ENCODE measurements at places on chromosomes 7 and 10.
A peak's percentile ranks its signal among the peaks of the same experiment; 100 is the strongest.

DNA sequence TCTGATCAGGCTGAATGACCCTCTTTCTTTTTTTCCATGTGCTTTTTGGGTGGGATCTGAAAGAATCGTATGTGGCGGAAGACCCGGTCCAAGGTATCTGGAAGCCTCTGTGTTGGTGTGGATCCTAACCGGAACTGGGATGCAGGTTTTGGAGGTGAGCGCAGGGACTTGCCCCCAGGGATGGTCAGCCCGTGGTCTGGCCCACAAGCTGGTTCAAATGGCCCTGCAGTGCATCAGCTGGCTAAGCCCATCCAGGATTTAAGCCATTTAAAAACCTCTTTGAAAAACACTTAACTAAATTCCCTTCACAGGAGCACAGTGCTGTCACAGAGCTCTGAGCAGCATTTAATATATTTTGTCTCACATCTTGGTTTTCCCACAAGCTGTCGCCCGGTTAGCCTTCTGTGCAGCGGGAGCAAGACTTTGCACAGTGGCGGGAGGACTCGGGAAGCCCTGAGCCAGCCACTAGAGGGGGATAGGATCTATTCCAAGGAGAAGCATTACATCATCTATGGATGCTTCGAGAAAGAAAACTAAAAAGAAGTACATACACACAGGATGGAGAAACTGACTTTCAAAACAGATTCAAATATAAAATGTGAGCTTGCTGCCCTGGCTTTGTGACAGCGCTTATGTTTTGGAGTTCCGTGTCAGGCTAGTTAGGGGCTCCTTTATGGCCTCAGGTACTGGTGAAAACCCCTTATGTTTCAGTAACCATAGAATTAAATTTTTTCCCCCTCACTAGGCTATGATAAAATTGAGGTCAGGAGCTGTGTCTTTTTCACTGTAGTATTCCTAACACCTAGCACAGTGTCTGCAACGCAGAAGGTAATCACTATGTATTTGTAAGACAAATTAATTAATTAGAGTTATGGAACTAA lies 11.3 kb downstream of the CPA2 start:
- peak; percentile 82 for DNase-seq

DNA sequence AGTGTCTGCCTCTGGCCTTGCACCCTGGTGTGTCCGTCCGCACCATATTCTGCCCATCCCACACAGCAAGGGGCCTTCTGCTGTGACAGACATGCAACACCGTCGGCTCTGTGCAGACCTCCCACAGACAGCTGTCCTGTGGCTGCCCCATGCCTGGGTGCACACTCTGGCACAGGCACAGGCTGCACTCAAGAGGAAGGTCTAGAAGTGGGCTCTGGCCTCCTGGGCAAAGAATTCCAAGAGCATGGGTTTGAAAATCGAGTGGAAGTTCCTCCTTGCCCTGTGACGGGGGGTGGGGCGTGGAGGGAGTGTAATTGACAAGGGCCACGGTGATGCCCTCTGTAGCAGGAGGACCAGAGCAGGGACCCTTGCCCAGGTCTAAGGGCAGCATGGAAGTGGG lies 4.3 kb upstream of the LOXL4 start:
- DNase-seq = peak; percentile 50

DNA sequence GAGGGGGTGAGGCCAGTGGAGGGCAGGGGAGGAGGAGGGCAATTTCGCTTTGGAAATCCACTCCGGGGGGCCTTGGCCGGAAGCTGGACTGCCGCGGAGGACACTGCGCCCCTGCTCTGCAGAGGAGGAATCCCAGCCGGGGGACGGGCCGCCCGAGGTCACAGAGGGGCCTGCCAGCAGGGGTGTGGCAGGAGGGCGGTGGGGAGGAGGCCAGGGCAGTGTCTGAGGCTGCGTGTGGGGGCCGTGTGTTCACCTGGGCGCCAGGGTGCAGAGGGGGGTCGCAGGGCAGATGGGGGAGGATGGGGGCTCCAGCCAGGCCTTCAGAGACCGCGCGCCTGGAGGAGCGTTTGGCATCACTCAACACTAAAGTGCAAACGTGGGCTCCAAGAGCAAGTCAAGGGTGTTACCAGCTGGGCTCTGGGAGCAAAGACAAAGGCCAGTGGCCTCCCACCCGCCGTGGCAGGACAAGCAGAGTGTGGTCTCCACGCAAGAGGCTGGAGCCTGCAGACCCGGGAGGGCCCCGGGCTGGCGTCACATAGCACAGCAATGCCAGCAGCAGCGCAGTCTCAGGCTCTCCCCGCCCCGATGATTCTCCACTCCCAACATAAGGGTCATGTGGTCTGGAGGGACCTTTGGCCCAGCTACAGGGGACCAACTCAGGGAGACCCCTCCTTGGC lies 45.3 kb upstream of the DNAJB6 start:
- no peak for DNase-seq

- DNase-seq = no peak
Observed at GRCh38 chr10:1182280-1183032, 126.3 kb downstream of the WDR37 start.

DNA sequence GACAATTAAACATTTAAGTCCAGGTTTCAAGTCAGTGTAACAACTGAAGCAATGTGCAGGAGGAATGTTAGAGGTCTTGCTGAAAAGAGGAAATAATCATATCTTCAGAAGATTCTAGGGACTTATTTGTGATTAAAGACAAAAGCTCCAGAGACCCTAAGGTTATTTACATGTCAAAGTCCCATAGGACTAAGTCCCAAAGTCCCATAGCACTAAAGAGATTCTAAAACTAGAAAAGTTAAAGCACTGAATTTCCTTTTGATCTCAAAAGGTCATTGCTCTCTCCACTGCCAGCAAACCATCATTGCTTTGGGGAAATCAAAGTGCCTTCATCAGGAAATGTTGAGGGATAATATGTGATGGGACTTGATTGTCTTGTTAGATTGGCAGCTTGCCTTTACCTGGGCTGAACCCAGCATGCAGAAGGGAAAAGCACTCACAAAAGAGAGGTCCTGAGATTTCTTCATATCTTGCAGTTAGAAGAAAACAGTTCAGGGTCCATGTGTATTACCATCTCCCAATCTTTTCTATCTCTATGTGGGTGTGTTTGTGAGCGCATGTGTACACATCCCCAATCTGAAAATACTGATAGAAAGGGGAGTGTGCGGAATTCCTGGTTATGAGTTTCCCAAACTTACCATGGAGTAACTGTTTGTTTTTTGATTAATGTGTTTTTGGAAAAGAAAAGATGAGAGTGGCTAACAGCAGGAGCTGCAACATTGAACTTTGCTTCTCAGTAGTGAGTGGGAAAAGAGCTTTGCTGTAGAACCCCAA lies 21.8 kb downstream of the NUDT13 start:
- no peak for DNase-seq

DNA sequence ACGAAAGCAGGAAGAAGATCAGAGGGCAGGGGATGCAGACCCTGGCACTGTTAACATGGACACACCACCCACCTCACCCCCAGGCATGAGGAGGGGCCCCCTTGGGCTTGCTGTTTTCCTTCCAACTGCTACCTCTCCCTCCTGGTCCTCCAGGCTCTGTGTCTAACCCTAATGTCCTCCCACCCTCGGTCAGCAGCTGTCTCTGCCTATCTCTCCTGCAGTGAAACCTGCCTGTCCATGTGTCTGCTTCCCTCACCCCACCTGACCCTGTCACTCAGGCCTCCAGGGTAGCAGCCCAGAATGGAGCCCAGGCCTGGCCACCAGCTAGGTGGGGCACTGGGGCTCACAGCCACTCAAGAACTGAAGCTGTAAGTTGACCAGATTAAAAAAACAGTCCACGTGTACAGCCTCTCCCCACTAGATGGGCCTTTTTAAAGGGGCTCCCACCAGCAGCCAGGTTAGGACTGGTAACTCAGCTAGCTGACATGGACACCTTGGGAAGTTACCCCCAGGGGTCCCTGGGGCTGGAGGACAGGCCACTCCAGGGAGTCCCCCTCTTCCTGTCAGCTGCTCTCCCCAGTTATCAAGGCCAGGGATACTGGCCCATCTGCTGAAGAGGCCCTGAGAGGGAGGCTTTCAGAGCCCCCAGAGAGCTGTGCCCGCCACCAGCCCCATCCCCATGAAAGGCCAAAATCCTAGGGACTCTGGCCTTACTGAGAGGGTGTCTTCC lies 1.5 kb downstream of the SMARCD3 start:
- no peak for DNase-seq

DNA sequence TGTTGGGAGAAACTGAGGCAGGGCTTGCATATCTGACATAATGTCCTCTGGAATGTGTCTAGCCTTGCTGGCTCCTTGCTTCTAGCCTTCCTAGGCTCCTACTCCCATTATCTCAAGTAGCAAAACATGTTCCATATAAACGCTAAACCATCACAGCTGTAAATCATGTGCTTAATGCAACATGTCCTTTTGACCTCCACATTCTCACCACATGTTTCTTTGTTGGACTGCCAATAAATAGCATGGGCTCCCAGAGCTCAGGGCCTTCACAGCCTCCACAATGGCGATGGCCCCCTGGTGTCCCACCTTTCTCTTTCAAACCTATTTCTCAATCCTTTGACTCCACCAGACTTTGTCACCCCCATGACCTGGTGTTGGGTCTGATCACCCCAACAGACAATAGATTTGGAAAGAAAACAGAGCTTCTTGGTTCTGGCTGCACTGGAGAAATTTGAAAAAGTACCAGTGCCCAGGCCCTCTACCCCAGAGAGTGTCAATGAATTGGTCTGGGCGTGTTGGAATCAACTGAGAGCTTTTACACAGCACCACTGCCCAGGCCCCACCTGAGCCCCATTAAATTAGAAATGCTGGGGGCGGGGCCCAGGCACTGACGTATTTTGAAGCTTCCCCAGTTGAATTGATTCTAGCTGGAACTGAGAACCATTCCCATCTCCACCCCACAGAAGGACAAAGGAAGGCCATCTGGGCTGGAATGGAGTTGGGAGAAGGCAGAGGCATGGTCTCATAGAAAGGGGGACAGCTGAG lies 41.3 kb upstream of the GGCT start:
- no peak for DNase-seq

DNA sequence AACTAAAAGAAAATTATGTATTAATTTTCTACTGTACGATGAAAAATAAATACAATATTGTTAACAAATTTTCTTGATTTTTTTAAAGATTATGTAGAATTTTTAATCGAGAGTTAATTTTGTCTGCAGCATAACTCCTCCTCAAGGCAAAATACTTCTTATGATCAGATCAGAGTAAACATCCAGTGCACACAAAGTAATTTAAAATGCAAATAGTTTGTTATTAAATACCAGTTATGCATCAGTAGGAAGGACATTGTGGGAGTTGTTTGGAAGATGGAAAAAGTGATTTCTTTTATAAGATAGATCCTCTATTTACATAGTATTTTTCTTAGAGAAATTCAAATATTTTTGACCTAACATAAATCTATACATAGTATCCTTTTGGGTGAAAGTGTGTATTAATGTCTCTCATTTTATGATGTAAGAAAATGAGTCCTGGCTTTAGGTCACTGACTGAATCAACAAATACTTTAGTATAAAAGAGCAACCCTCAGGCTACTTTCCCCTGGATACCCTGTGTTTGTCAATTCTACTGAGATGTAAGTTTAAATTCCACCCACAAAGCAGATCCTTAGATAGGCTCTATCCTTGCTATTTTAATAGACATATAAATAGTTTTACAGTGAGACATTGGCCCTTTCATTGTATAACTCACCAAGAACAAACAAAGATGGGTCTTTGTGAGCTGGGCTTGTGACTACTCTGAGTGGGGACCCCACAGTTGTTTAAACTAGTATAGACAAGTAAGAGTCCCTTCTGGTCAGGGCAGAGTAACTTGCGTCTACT lies 1133.7 kb downstream of the GATA3 start:
- no peak for DNase-seq

DNA sequence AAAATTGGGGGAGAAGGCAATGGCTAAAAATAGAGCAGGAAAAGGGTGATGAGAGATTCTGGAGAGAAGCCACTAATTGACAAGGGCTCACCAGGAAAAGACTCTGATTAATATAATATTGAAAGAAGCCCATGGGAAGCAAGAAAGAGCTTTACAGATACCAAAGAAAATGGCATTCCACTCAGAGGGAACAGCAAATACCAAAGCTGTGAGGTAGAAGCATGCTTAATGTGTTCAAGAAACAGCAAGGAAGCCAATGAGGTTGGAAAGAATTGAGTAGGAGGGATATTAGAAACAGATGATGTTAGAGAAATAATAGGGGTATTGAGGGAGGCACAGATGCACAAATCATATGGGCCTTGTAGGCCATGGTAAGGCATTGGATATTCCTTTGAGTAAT lies 130.1 kb downstream of the MYO3A start:
- no peak for DNase-seq

GRCh38 chr7:69518705-69519077 lies 79.6 kb upstream of the AUTS2 start:
- DNase-seq = no peak

GRCh38 chr10:110694820-110695538 lies 50.8 kb downstream of the RBM20 start:
- DNase-seq = no peak

GRCh38 chr10:73887294-73888039 lies 13.1 kb upstream of the CAMK2G start:
- DNase-seq = peak; percentile 95

DNA sequence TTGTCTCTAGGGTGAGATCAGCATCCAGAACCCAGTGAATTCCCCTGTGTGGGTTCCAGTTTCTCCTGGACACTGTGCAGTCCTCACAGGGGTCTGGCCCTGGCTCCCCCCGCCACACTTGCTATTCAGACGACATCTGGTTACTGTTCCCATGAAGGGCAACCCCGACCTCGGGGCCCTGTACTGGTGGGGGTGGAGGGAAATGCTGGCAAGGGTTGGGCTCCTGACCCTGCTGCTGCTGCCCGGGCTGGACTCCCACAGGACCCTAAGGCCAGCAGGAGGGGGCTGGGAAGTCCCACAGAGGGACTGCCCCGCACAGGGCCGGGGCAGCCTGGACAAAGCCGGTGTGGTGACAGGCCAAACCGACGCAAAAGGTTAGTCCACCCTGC lies 768 bp upstream of the CPA1 start:
- DNase-seq = no peak

- peak; percentile 73 for DNase-seq
Observed at GRCh38 chr10:43204943-43205671, 61.8 kb downstream of the RASGEF1A start.

DNA sequence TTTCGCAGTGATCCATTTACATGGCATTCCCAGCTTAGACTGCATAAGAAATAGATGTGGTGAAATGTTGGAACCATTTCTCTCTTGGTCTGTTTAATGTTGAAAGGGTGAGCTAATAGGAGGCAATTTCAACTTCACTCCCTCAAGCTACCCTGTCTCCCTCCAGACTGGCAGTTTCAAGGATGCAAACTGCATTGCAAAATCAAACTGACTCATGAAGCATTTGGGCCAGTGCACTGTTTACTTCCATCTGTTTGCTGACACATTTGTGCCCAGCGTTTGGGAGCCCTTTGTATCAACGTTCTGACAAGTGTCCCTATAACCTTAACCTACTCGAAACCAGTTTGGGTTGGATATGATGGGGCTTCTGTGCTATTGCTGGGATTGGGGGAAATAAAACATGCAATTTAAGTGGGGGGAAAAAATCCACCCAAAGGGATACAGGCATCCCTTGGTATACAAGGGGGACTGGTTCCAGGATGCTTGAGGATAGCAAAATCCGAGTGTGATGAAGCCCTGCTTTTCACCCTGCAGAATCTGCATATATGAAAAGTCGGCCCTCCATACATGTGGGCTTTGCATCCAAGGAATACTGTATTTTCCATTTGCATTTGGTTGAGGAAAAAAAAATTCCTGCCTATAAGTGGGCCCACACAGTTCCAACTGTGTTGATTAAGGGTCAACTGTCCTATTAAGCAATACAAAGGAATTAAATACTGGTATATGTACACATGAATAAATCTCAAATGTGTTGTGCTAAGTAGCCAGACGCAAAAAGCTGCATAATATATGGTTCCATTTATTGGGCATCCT lies 15.6 kb downstream of the RHEB start:
- no peak for DNase-seq

All from aorta (tissue), 5 donors.